ENCODE measurements at places on chromosomes 16 and 17. TPM values are rescaled to one million over a fixed set of nuclear protein-coding genes. Genes with fewer than 3 reads are reported as not detected.

- no peak for DNase-seq
These were observed 80.2 kb downstream of the HS3ST4 start for GRCh38 chr16:25771812-25772568.

DNA sequence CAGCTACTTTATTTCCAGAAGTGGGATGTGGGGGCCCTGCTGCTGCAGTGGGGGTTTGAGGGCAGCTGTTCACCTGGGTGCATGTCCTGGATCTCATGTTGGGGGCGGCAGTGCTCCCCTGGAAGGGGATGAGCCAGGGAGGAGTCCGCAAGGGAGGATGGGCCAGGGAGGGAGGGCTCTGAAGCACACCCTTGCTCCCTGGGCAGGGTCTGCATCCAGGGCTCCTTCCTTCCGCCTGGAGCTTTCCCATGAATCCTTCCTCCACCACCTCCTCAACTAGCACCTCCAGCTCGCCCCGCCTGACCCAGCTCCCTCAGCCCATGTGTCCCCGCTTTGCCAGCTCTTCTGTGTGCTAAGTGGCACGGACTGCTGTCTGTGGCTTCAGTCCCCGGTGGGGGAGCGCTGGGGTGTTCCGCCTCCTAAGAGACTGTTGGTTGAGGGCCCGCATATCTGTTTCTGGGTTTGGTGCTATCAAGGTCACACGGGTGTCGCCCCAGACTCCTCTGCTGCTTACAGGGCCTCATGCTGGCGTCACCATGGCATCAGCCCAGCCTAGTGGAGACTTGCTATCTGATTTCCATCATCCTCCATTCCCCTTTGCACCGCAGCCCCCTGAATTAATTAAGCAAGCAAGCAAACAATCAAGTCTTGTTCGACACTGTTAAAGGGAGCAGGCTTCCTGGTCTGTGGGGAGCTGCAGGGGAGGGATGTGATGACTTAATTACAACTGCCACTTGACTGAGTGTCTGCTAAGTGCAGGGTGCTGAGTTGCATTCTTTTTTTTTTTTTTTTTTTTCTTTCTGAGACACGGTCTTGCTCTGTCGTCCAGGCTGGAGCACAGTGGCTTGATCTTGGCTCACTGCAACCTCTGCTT is 71.8 kb downstream of the PRKCA start:
- DNase-seq = peak; percentile 56

Gene GAS2L2
- total RNA-seq = 4.6 TPM

GRCh38 chr17:48555258-48556228 is 10.6 kb upstream of the HOXB2 start:
- DNase-seq = peak; percentile 94

Gene CCL4
- 15.1 TPM for total RNA-seq

Gene VAT1L
- 3.3 TPM for total RNA-seq

GRCh38 chr17:63181856-63182255 is 215.8 kb downstream of the TANC2 start:
- no peak for DNase-seq

Gene STX1B
- 0.64 TPM for total RNA-seq

DNA sequence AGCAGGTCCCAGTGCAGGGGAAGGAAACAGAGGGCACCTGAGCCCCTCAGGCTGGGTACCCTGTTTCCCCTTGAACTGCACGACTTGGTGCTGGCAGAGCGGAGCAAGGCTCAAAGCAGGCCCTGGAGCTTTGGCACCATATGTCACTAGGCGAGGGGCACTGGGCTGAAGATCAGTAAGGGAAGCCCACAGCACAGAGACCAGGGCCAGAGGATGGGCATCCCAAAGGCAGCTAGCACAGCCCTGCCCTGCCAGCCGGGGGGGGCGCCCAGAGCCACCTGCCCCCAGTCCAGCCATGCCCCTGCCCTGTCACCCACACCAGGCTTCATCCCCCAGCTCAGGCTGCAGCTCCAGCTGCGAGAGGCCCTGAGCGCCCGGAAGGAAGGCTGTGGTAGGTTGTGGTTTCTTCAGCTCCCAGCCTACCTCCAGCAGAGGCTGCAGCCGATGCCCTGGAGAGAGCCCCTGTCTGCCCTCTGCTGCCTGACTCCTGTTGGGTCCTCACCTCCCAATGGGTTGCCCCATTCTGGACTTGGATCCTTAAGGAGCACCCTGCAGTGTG is 10.9 kb downstream of the NHERF1 start:
- no peak for DNase-seq

Measured in lung (tissue), 17 donors.